ENCODE measurements at places on chromosomes 5 and 9. TPM values are rescaled to one million over a fixed set of nuclear protein-coding genes. Genes with fewer than 3 reads are reported as not detected.
A peak's percentile ranks its signal among the peaks of the same experiment; 100 is the strongest.

- H3K4me3 ChIP-seq, result no peak overlapping the region
- H3K4me1 ChIP-seq, result no peaks in the 10 kb centered on the region
- H3K36me3 ChIP-seq, result no peaks in the 10 kb centered on the region
- H3K27me3 ChIP-seq, result peaks cover 8% of the 10 kb centered on the region
- no peak overlapping the region for H3K27ac ChIP-seq
Observed at GRCh38 chr9:132461971-132462370, 52.0 kb downstream of the CFAP77 start.

GRCh38 chr5:177378884-177379883 is 5.0 kb upstream of the SLC34A1 start:
- H3K27ac ChIP-seq, result no peak overlapping the region
- H3K27me3 ChIP-seq, result peaks cover 10% of the 10 kb centered on the region
- H3K4me3 ChIP-seq, result no peak overlapping the region
- no peaks in the 10 kb centered on the region for H3K36me3 ChIP-seq
- no peak for DNase-seq

DNA sequence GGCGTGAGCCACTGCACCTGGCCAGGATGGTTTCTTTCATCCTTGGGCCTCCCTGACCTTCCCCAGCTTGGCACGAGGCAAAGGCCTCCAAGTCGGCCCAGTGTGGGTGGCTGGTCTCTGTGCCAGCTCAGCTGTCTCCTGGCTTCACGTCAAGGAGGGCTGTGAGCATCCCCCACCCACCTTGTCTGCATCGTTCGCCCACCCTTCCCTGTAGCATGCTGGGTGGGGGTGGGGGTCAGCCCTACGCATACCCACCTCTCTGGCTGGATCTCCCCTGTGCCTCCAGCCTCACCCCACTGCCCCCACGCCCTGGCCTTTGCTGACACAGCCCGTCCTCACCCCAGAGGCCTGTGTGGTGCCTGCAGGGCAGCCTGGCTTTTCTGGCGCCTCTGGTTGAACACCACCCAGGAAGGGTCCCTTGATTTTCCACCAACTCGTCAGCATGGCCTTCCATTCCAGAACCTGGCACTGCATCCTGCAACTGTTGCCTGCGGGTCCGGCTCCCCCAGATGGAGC is 8.8 kb upstream of the WDR5 start:
- no peak overlapping the region for H3K4me3 ChIP-seq
- H3K4me1 ChIP-seq, result no peaks in the 10 kb centered on the region
- no peaks in the 10 kb centered on the region for H3K27me3 ChIP-seq

- no peak within 1 kb of the TSS for H3K4me3 ChIP-seq
- H3K36me3 ChIP-seq, result no peaks in the 10 kb centered on the region
- H3K27ac ChIP-seq, result no peak within 1 kb of the TSS
- no peak for DNase-seq
Observed at GRCh38 chr5:150302301-150303069, at the start of gene ARSI. TSS of gene ARSI (minus strand) at chr5:150302905. CDS start at chr5:150302373, 532 bp downstream.

DNA sequence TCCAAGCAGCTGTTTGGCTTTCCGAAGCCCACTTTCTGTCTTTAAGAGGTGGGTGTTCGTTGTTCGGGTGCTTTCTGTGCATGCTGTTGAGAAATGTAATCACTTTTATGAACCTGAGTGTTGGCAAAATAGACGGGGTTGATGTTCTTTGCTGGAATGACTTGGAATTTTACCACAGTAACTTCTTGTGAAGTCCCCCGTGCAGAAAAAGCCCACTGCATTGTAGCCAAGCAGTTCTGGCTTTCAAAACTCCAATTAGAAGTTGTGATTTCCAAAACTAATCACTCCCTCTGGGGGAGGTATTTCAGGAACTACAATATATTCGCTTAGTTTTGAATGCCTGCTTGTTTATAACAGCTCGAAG is 111.1 kb downstream of the PAM start:
- no peaks in the 10 kb centered on the region for H3K27me3 ChIP-seq
- no peak for DNase-seq
- peak overlapping the region; percentile 82 for H3K27ac ChIP-seq

DNA sequence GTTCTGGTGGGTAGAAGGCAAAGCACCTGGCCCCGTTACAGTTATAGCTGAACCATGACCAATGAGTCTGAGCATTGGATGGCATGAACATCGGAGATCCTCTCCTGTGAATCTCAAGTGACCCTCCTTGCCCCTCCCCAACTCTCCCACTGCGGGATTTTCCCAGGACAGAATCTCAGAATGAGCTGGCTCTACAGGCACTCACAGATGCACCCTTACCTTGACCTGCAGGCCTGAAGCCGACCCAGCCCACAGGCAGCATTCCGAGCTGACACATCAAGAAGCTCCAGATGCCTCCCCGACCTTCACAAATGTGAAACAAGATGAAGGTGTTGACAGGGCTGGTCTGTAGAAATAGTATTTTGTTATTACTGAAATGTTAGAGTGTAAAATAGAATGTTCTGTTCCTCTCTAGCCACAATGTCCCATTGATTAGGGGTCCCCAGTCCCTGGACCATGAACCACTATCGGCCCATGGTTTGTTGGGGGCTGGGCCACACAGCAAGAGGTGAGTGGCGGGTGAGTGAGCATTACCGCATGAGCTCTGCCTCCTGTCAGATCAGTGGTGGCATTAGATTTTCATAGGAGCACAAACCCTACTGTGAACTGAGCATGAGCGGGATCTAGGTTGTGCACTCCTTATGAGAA is 263.4 kb downstream of the AUH start:
- H3K27me3 ChIP-seq, result no peaks in the 10 kb centered on the region
- H3K36me3 ChIP-seq, result no peaks in the 10 kb centered on the region
- H3K4me1 ChIP-seq, result peaks cover 18% of the 10 kb centered on the region

The OR13F1 gene
- total RNA-seq, result not detected

The ECSCR gene
- total RNA-seq, result 13.8 TPM

The BHMT2 gene
- 22.5 TPM for total RNA-seq

The SVEP1 gene
- 23.0 TPM for total RNA-seq

Measured in adrenal gland (tissue), 19 donors.